ENCODE measurements at places on chromosomes 3 and 15.

DNA sequence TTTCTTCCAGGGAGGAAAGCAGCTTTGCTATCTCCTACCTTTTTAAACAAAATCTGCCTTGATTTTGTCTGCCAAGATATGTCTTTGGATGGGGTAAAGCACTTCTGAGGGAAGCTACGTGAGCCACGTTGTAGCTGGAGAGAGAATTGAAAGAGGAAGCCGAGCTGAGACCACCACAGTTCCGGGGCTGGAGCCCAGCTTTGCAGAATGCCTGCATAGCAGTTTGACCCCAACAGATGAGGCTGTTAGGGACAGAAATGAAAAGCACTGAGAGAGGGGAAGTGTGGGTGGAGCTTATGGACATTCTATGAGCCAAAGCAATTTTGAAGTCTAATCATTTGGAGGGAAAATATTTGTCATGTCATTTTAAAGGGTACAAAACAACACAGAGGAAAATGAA is 45.4 kb downstream of the LIPC start:
- DNase-seq = no peak

DNA sequence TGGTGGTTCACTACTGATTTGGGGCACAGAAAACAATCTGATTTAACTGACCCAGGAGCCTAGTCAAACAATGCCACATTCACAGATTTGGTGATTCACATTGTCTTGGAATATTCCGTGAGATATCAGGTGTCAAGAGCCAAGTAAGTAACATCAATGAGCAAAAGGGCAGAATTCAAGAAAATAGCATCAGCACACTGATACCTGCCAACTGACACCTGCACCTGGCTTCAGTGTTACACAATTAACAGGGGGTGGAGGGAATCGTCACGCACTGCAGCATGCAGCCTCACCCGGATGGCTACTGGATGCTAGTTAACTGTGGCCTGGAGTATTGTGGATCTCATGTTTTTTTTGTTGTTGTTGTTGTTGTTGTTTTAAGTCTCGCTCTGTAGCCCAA is 17.6 kb downstream of the CCNL1 start:
- DNase-seq = no peak

- no peak for DNase-seq
Measured at GRCh38 chr15:37517191-37517895, 417.0 kb upstream of the MEIS2 start.

DNA sequence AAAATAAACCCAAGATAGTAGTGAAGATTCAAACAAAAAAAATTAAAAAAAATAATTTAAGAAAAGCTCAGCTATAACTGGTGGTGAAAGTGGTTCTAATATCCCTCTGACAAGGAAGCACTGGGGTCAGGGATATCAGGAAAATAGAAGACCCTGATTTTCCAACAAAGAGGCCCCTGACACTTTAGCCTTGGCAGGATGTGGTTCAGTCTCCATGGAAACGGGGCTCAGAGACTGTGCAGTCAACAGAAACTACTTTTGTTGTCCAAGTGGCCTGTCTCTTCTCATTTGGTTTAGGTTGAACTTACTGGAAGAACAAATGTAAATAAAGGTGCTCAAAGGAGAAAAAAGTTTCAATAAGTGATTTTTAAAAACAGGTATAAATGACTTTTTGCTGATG is 27.2 kb downstream of the INTS14 start:
- no peak for DNase-seq

- DNase-seq = no peak
Measured at GRCh38 chr3:38386992-38387750, 40.6 kb downstream of the XYLB start.

GRCh38 chr3:51371943-51372557 is 13.0 kb upstream of the MANF start:
- DNase-seq = peak; percentile 63

GRCh38 chr3:33521736-33522135 is 81.5 kb upstream of the UBP1 start:
- DNase-seq = no peak

DNA sequence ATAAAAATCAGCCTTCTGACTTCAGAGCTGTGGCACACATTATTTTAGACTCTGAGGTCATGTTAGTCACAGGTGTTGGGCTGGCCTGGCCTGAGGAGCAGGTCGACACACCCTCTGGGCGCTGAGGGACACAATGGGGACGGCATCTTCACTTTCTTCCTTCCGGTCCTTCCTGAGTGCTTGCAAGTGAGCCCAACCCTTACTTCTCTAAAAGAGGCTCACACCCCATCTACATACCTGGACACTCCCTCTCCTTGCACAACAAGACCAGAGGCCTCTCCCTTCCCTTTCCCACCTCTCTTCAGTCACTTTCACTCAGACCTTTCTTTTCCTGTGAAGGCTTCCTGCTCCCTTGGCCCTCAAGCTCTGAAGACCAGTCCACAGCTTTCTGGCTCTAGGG is 85.4 kb downstream of the XXYLT1 start:
- DNase-seq = no peak

- DNase-seq = peak; percentile 66
Measured at GRCh38 chr3:123258811-123259420, 57.2 kb downstream of the SEC22A start.

DNA sequence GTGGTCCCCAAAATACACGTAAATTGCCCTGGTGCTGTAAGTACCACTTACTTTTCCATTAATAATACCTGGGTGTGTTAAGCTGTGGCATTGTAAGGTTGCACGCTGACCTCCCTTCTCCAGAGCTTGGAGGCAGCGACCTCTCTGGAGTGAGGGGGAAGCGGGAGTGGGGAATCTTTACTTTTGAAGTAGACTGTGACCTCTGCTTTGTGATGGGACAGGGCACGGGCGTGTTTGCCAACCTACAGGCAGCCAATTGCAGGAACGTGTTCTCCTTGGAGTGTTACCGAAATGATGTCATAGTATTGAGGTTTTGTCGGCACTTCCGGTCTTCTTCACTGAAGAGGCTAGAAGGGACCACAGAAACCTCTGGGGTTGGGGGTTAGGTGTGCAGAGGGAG is 227.3 kb upstream of the C2CD4B start:
- DNase-seq = peak; percentile 9
